Activated CD8-positive, alpha-beta memory T cell treated with anti-CD3 and anti-CD28 coated beads for 1 hour (primary cell): ENCODE measurements at places on chromosomes 5 and 9.

DNA sequence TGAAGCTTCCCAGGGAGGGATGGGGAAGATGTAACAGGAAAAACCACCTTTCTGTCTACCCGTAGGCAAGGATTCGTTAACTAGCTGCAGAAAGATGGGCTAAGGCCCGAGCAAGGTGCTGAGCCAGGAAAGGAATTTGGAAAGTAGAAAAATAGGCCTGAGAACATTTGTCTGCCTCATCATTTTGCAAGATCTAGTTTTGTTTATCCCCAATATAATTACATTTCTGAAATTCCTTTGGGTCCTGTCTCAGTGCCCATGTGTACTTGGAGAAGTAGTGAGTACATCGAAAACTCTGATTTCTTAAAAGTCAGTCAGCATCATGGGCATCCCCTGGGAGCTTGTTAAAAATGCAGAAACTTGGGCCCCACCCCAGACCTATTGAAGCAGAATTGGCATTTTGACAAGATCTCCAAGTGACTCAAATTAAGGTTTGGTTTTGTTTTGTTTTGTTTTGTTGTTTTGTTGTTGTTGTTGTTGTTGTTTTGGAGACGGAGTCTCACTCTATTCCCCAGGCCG, 52.1 kb upstream of the CEMIP2 start:
- DNase-seq = no peak

DNA sequence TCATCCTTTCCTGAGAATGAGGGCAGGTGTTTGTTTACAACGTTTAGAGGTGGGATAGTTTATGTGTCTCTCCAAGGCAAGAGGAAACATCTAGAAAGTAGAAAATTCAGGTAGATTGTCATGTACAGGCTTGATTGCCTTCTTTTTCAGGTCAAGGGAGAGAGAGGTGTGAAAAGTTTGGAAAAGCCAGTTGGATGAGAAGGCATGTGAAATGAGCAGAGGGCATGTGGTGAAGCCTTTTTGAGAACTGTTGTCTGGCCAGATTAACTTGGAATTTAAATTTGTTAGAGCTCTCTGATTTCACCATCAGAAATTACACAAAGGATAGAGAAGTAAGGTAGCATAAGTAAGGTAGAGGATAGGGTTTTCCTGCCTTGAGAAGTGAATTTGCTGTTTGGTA, 74.6 kb downstream of the SNX24 start:
- DNase-seq = no peak

DNA sequence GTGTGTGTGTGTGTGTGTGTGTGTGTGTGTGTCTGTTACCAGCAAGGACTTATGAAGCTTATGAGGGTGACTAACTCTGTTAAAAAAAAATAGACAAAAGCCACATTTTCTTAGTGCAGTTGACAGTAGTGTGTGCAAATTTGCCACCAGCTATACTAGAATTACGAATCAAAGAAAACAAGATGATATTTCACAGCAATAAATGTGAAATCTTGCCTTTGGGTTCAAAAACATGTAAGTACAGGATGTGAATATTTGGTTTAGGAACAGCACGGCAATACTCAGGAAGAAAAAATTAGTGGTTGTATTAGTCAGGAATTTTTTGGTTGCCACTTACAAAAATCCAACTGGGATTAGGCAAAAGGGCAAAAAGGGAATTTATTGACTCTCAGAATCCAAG, 117.4 kb downstream of the NPR3 start:
- DNase-seq = no peak

- no peak for DNase-seq
Observed at GRCh38 chr5:33167541-33167940, 273.2 kb upstream of the TARS1 start.

DNA sequence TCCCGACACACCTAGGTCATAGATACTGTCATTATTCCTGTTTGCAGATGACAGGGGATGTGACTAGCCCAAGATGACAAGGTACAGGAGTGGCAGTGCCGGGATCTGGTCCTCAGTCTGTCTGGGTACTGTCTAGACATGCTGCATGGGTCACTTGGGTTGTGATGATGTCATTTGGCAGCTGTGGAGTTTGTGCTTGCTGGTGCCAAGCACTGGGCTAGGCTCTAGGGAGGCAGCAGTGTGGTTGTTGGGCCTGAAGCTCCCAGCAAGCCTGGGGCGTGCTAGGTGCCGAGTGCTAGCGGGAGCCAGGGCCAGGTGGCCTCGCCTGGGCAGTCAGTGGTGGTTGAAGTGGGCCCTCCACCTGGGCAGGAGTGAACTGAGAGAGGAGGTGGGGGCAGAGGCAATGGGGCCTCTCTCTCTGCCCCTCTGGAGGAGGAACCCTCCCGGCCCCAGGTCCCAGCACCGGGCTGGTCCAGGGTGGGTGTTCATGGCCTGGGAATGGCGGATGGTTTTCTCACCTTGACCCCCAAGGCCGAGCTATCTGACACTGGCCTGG, 8.8 kb upstream of the ASB6 start:
- DNase-seq = no peak

- no peak for DNase-seq
Observed at GRCh38 chr9:72305102-72305546, 59.9 kb downstream of the ZFAND5 start.

DNA sequence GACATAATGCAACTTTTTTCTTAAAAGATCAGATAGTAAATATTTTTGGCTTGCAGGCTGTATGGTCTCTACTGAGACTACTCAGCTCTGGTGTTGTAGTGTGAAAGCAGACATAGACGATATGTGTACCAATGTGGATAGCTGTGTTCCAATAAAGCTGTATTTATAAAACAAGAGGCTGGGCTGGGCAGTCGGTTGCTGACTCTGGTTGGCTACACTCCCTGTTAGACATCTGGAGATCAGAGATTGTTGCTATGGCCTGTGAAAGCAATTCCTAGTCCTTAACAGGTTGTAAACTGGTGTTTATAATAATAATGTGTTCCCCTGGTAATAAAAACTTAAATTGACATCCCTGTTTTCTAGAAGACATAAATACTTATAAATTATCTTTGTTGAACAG, 24.4 kb upstream of the SCAMP1 start:
- DNase-seq = no peak

- DNase-seq = no peak
Observed at GRCh38 chr5:1375871-1376810, 31.2 kb upstream of the CLPTM1L start.

GRCh38 chr9:87749335-87750035, 23.6 kb downstream of the CTSL start:
- no peak for DNase-seq

DNA sequence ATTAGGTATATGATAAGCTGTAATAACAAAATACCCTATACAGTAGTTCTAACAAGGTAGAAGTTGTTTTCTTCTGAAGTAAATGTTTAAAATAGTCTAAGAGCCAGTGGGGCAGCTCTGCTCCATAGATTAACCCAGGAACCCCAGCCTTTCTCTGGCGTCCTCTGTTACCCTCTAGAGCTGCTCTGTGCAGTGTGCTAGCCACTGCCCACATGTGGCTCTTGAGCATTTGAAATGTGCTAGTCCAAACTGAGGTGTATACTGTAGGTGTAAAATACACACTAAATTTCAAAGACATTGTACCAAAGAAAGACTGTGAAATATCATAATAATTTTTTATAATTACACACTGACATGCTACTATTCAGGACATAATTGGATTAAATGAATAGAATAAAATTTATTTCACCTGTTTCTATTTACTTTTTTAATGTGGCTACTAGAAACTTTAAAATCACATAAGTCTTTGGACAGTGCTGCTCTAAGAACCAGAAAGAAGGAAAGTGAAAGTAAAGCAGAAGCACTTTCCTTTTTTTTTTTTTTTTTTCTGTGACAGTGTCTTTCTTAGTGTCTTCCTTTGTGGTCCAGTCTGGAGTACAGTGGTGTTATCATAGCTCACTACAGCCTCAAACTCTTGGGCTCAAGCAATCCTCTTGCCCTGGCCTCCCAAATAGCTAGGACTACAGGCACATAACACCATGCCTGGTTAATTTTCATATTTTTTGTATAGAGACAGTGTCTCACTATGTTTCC, 39.3 kb downstream of the RAI14 start:
- DNase-seq = no peak

GRCh38 chr5:112630246-112631009, 107.3 kb upstream of the APC start:
- no peak for DNase-seq

GRCh38 chr9:91852801-91853347, 97.2 kb downstream of the ROR2 start:
- DNase-seq = no peak
